ENCODE measurements at places on chromosomes 1 and 21. TPM values are rescaled to one million over a fixed set of nuclear protein-coding genes. Genes with fewer than 3 reads are reported as not detected.

Gene PDZK1IP1
- not detected for total RNA-seq

Gene SLAMF9
- total RNA-seq, result not detected

Gene USP48
- total RNA-seq, result 142 TPM

Gene TMEM269
- 0.47 TPM for total RNA-seq

Gene PLEKHA6
- 0.47 TPM for total RNA-seq

Gene OR2L13
- total RNA-seq, result not detected

Gene OR2L8
- total RNA-seq, result 0.44 TPM

Gene OR10J1
- not detected for total RNA-seq

Gene FAM3B
- total RNA-seq, result not detected

Gene FCRL5
- 35.0 TPM for total RNA-seq

Gene MIA3
- 116 TPM for total RNA-seq

Gene CD34
- 0.05 TPM for total RNA-seq

Gene ATP1A4
- total RNA-seq, result not detected

Gene TMCC2
- 3.3 TPM for total RNA-seq

Gene RIT1
- 43.4 TPM for total RNA-seq

Gene FCRL2
- 81.0 TPM for total RNA-seq

Gene KRTAP13-2
- total RNA-seq, result not detected

Gene MEGF6
- 75.4 TPM for total RNA-seq

Gene NIPAL3
- total RNA-seq, result 31.6 TPM

Gene SH2D2A
- total RNA-seq, result 2.1 TPM

Gene KPRP
- total RNA-seq, result not detected

Gene LORICRIN
- total RNA-seq, result not detected

Gene AMY1C
- total RNA-seq, result not detected

Gene OLFML2B
- total RNA-seq, result 0.12 TPM

Gene GPATCH3
- 28.6 TPM for total RNA-seq

Gene KRTAP13-1
- not detected for total RNA-seq

Gene CD48
- 255 TPM for total RNA-seq

Gene SLC44A3
- not detected for total RNA-seq

Gene ZFP69B
- 10.8 TPM for total RNA-seq

Gene KCNN3
- 0.17 TPM for total RNA-seq

Gene AVPR1B
- not detected for total RNA-seq

Gene ARHGEF16
- not detected for total RNA-seq

Gene RBP7
- not detected for total RNA-seq

Gene CD244
- total RNA-seq, result not detected

Gene CYP4B1
- not detected for total RNA-seq

Gene TRNP1
- 2.3 TPM for total RNA-seq

Gene DENND4B
- total RNA-seq, result 272 TPM

Gene LIPI
- not detected for total RNA-seq

Gene CACHD1
- total RNA-seq, result not detected

Gene AK4
- total RNA-seq, result 0.34 TPM

Gene TNFSF18
- not detected for total RNA-seq

Gene CBR3
- total RNA-seq, result 11.1 TPM

Gene DNM3
- total RNA-seq, result 1.5 TPM

Gene KDM1A
- 45.9 TPM for total RNA-seq

Gene PTPN7
- total RNA-seq, result 16.0 TPM

Gene AMPD2
- 105 TPM for total RNA-seq

Gene SLC9C2
- total RNA-seq, result not detected

Gene ADCY10
- total RNA-seq, result 0.15 TPM

Gene SYT11
- 6.6 TPM for total RNA-seq

Gene NRIP1
- total RNA-seq, result 32.1 TPM

Gene LCE1C
- total RNA-seq, result not detected

Gene PPM1J
- total RNA-seq, result 2.1 TPM

Gene SHISA4
- total RNA-seq, result not detected

Gene TMEM82
- not detected for total RNA-seq

Gene PEAR1
- not detected for total RNA-seq

Gene B3GALT2
- total RNA-seq, result 0.07 TPM

Gene NR5A2
- 0.07 TPM for total RNA-seq

Gene TRIM17
- 0.17 TPM for total RNA-seq

Measured in B cell (primary cell).